ENCODE measurements at places on chromosomes 13 and 19.

- no peak for DNase-seq
Measured at GRCh38 chr19:11261431-11261970, 823 bp downstream of the DOCK6 start.

DNA sequence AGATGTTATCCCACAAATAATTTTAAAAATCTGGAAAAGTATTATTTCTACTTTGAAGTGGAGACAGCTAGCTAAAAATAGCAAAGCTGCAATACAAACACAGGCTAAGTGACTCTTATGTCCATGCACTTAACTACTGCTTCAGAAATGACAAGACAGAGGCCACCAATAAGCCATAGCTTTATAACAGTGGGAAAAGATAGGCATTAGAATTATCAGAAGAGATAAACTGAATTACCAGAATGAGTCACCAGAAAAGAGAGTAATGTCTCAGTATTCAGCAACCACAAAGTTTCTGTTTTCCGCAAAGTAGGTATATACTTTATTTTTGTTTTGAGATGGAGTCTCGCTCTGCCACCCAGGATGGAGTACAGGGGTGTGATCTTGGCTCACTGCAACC lies 17.1 kb downstream of the CLN5 start:
- no peak for DNase-seq

GRCh38 chr13:51697855-51698254 lies 106.1 kb downstream of the DHRS12 start:
- DNase-seq = no peak

DNA sequence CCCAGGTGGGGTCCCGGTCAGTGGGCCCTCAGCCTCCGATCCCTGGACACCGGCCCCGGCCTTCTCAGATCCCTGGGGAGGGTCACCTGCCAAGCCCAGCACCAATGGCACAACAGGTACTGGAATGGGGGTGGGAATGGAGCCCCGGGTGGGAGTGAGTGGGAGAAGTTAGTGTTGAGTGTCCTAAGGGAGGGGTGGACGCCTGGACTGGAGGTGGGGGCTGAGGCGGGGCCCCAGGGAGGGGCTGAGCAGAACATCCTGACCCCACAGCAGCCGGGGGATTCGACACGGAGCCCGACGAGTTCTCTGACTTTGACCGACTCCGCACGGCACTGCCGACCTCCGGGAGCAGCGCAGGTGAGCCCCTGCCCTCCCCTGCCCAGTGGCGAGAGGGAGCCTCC lies 17.7 kb downstream of the EPN1 start:
- DNase-seq = no peak

DNA sequence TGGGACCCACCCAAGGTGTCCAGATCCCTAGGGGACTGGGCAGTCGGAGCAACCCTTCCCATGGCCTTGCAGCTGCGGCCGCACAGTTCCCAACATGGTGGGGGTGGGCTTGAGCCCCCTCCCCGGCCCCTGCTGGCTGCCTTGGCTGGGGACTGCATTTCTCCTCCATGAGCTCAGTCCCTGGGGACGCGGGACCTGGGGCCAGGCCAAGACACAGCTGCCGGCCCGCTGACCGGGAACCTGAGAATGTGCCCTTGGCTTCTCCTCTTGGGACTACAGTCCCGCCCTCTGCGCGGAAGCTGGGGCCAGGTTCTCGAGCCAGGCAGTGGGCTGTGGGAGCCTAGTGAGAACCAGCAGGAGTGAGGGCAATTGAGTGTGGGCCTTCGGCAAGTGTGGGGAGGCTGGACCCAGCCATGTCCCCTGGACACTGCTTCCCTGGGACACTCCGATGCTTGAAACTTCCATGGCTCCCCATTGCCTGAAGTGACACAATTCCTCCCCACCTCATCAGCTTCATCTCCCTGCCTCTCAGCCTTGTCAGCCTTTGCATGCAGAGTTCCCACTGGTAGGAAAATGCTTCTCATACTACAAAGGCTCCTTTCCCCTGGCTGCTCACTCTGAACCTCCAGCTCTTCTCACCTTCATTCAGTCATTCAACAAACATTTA lies 13.1 kb upstream of the NOTCH3 start:
- DNase-seq = no peak

DNA sequence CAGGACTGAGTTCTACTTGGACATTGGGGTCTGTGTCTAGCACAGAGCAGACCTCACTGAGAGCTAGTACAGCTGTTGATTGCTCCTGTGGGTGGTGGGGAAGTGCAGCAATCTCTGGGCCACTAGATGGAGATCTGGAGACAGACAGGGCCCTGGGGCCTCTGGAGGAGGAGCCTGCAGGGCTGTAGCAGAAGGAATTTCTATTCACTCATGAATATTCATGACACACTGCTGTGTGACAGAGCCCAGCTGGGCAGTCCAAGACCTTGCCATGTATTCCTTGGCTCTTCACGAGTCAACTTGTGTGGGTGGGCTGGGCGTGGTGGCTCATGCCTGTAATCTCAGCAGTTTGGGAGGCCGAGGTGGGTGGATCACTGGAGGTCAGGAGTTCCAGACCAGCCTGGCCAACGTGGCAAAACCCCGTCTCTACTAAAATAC lies 37.5 kb downstream of the SUGP2 start:
- DNase-seq = no peak
